ENCODE measurements at places on chromosomes 16 and 17. TPM values are rescaled to one million over a fixed set of nuclear protein-coding genes. Genes with fewer than 3 reads are reported as not detected.

DNA sequence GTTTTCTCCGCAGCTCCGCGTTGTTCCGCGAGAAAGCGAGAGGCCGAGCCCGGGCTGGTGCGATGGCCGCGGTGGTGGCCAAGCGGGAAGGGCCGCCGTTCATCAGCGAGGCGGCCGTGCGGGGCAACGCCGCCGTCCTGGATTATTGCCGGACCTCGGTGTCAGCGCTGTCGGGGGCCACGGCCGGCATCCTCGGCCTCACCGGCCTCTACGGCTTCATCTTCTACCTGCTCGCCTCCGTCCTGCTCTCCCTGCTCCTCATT is 404 bp downstream of the EMC6 start:
- no peak for DNase-seq

GRCh38 chr16:12587646-12588277 is 215.9 kb downstream of the CPPED1 start:
- DNase-seq, result no peak

The ARL4D gene
- 5.4 TPM for polyA plus RNA-seq

- no peak for DNase-seq
These were observed 31.7 kb downstream of the PIK3R6 start for GRCh38 chr17:8835631-8836364.

- no peak for DNase-seq
These were observed 13.1 kb downstream of the ZC3H7A start for GRCh38 chr16:11784038-11784369.

The KRT28 gene
- not detected for polyA plus RNA-seq

DNA sequence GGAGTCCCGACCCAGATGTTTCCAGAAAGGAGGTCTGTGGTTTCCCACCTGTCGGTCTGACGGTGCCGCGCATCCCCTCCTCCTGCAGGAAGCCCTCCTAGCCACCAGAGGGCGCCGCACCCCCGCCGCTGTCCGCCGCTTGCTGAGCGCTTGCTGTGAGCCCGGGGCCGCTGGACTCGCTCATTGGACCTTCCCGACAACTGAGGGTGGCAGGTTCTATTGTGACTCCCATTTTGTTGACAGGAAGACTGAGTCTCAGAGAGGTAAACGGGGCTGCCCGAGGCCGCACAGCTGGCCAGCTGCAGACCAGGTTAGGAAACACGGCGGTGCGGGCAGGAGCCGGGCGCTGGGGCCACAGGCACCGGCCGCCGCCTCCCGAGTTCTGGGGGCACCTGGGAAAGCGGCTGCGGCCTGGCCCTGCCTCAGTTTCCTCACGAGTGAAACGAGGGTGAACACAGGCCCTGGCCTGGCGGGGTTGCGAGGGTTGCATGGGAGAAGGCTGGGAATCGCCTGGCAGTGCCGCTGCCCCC is 191.1 kb upstream of the CIBAR2 start:
- no peak for DNase-seq

- DNase-seq, result no peak
These were observed 13.1 kb upstream of the LPCAT2 start for GRCh38 chr16:55495616-55496289.

The ABHD15 gene
- 25.6 TPM for polyA plus RNA-seq

GRCh38 chr16:12646490-12647274 is 157.0 kb downstream of the CPPED1 start:
- no peak for DNase-seq

DNA sequence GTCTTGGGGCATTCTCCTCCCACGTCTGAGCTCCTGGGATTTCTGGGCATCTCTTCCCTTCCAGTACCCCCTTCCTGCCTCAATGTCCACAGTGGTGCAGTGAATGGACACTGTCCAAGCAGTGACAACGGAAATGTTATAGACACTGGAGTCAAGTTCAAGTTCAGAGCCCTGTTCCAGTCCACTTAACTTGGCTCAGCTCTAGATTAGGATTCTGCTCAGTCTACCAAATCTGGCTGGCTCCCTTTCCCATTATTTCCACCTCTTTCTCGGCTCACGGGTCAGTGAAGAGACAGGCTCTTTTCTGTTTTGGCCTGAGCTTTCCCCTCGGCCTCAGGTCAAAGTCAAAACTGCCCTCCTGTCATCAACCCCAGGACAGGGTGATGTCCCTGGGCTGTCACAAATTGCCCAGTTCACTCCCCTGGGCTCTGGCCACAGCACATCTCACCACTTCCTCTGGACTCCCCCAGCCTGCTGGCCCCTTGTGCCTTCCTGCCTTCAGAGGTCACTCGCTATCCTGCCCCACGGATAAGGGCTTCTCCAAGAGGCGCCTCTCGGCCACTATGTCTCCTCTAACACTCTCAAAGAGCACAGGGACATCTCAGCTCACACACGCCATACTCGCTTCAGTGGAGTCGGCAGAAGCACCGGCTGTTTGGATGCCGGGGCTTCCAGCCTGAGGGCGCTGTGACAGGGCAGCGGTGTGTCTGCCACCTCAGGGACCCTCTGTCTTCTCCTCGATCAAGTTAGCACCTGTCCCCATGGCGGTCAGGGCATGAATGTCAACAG is 17.7 kb upstream of the MRPL38 start:
- no peak for DNase-seq

DNA sequence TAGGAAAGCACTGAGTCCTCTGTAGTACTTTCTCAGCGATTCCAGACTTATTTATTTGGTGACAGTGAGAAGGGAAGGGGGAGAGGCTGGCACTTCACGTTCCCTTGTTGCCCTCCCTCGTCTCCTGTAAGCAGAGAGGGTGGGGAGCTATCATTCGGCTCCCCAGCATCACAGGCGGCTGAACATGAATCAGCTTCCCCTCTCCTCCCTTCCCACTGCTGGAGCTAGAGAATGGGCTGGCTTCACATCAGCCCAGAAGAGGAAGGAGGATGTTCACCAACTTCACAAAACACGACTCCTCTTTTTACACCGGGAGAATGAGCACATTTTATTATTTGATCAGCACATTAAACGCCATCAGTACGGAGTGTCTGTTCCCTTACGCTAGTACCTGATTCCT is 6.7 kb upstream of the CMIP start:
- no peak for DNase-seq

DNA sequence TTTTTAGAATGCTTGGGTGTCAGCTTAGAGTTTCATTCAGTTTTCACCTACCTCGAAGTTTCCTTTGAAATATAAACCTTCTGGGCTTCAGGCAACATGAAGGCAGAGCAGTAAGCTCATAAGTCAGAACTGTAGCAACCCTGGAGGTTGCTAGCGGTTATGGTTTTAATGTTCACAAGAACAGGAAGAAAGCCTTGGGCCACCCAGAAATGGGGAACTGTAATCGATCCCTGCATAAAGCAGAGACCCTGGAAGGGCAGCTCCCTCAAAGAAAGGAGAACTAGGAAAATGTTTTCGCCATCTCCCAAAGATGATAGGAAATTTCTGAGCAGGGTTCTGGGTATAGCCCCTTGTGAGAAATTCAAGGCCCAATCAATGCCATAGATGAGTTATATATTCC is 47.8 kb upstream of the RASL10B start:
- no peak for DNase-seq

The PTGES3L gene
- polyA plus RNA-seq, result 3.4 TPM

GRCh38 chr17:40326014-40326831 is 17.2 kb downstream of the RARA start:
- DNase-seq, result no peak

The FA2H gene
- 10.4 TPM for polyA plus RNA-seq

- no peak for DNase-seq
These were observed 13.5 kb downstream of the MAPT start for GRCh38 chr17:45907750-45908395.

Measured in large intestine (tissue), 12 donors.